ENCODE measurements at places on chromosomes 2 and 18. TPM values are rescaled to one million over a fixed set of nuclear protein-coding genes. Genes with fewer than 3 reads are reported as not detected.
A peak's percentile ranks its signal among the peaks of the same experiment; 100 is the strongest.

DNA sequence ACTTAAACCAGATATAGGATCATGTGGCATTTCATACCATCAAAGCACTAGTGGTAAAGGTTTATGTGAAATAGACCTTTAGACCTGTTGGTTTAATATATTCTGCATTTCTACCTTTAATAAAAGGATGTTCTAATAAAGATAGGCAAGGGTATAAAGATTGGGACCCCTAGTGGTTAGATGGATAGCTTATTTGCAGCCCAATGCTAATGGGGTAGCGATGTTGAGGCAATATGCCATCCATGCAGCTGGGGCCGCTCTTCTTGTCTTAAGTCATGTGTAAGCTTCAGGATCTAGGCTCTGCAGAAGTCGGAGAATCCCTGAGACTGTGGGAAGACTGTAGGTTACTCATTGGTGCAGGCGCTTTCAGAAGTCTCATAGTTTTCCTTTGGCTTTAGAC is 114.9 kb downstream of the ICOS start:
- DNase-seq, result no peak

DNA sequence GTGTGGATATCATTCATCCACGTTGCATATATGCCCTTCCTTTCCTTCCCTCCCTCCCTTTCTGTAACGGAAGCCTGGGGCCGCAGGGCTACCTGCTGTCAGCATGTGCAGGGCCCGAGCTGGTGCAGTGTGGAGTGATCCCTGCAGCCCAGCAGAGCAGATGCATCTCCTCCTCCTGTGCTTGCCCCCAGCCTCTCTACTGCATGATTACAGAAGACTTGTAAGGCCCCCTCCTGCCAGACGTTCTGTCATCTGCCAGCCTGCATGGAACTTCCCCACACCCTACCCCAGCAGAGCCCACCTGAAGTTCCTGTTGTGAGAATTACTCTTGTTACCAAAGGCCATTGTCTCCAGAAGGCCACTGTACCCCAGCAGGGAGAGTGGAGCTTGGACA is 67.5 kb upstream of the FOSL2 start:
- no peak for DNase-seq

- no peak for DNase-seq
Measured at GRCh38 chr2:164920430-164920829, 34.9 kb downstream of the SLC38A11 start.

DNA sequence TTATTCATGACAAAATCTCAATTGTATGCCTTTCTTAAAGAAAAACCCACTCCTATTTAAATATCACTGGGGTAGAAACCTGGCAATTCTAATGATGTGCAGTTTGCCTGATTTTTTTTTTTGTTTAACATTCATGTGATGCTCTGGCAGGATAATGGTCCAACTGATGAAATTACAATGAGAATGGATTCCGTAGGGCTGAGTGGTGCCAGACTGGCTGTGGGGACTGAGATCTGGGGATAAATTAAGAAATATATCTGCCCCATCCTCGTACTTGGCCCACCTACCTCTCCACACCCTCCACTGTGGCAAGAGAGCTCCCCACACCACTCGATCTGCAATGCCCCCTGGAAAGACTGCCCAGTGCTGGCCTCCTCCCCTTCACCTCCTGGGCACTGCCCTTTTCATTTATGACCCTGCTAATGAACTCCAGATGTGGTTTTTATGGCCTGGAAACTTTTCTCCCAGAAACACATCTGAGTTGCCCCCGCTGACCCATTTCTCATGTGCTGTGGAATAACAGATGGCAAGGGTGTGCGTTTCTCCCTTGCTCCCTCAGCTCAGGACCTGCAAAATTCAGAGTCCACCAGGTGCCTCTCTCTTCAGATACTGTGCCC is 33.0 kb upstream of the RPL37A start:
- DNase-seq, result no peak

- DNase-seq, result peak; percentile 53
Measured at GRCh38 chr18:76619621-76620315, 124.7 kb upstream of the ZNF516 start.

DNA sequence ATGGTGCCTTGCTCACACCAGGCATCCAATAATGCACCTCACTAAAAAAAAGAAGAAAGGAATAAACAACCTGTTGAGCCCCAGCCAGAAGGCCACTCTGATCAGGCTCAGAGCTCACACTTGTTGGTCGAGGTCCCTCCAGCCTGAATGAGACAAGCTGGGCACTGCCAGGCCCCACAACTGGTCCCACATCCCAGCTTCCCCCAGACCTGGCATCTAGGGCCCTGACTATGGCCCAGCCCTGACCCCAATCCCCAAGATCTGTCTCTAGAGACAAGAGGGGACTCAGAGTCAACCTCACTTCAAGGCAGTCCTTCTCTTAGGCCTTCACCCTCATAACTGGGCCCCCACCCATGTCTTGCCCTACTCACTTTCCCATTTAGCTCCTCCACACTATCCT is 22.4 kb downstream of the TEX51 start:
- no peak for DNase-seq

DNA sequence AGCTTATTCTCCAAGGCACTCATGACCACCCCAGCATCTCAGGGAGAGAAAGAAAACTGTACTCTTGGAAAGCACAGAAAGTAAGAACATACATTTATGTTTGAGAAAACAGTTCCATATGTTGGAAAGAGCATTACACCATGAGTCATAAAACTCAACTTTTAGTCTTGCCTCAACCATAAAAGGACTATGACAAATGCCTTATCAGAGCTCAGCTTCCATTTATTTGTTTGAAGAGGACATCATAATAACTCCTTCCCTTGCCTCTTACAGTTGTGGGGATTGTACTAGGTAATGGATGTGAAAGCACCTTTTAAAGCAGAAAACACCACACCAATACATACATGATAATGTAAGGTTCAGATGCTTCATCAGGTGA is 370.8 kb downstream of the LNPK start:
- DNase-seq, result no peak

DNA sequence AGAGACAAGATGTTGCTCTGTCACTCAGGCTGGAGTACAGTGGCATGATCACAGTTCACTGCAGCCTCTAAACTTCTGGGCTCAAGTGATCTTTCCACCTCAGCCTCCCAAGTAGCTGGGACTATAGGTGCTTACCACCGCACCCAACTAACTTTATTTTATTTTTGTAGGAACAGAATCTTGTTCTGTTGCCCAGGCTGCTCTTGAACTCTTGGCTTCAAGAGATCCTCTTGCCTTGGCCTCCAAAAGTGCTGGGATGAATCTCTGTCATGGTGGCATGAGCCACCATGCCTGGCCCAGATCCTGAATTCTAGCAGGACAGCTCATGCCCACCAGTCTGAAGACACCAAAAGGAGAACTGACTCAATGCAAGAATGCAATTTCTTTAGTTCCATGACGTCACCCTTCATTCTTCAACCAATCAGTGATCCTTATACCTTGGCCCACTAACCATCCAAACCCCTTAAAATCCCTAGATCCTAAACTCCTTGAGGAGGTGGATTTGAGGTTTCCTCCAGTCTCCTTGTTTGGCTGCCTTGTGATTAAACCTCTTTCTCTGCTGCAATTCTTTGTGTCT is 25.6 kb upstream of the CXXC1 start:
- DNase-seq, result no peak

DNA sequence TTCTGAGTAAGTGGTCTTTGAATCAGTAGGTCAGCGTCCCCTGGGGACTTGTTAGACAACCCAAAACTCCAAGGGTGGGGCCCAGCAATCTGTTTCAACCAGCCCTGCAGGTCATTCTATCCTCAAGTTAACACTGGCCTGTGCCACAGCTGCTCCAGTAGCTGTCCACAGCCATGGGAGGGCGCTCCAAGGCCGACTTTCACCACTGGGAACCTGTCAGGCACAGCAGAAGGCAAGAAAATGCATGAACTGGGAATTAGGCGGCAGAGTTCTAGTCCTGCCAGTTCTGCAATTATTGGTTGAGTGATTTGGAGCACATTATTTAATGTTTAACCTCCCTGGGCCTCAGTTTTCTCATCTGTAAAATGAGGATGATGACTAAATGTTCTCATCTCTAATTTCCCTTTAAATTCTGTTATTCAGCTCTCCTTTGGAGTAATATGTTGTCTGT is 17.4 kb upstream of the MRPL33 start:
- peak; percentile 85 for DNase-seq

- no peak for DNase-seq
Measured at GRCh38 chr18:46360102-46360699, 256.0 kb downstream of the HAUS1 start.

DNA sequence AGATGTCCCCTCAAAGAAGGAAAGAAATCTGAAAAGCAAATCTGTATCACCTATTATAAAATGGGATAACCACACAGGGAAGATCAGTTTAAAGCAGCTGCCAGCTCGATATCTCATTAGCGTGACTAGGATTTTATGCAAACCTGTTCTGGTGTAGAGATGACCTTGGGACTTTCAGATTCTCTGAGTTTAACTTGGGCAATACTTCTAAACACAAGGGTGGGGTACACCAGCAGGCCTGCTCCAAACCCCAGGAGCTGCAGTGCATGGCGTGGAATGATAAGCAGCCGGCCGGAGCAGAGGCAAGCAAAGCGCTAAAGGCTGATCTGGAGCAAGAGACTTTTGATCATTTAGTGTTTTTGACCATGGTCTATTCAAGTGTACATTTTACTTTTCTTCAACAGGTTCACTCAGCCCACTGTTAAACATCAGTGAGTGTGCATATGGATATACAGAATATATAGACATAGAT is 4.7 kb downstream of the SERTAD2 start:
- DNase-seq, result no peak

GRCh38 chr18:36812678-36813077 is 16.1 kb downstream of the TPGS2 start:
- DNase-seq, result no peak

Gene UGT1A10
- 47.5 TPM for total RNA-seq

Gene PMS1
- 19.6 TPM for total RNA-seq

Gene SLC4A3
- 7.3 TPM for total RNA-seq

Gene BOLL
- not detected for total RNA-seq

Gene SIX3
- not detected for total RNA-seq

Gene ADAM23
- total RNA-seq, result 2.4 TPM

Data from mucosa of gallbladder (tissue), 1 donor.